ENCODE measurements at places on chromosomes 3 and 15.
A peak's percentile ranks its signal among the peaks of the same experiment; 100 is the strongest.

GRCh38 chr3:99087277-99087676 is 185.8 kb upstream of the DCBLD2 start:
- DNase-seq = no peak

DNA sequence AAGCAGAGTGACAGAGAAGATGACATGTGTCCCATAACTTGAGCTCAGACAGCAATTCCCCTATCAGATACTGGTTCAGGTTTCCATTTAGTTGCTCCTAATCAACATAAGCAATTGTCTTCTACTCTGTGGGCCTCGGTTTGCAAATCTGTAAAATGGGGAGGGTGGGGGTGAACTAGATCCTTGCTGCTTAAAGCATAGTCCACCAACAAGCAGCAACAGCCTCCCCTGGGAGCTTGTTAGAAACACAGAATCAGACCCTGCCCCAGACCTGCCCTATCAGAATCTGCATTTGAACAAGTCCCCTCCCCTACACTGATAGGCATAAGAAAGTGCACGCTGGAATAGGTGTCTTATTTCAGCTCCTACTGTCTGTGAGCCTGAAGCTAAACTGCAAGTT is 87.8 kb downstream of the CEMIP start:
- DNase-seq = no peak

DNA sequence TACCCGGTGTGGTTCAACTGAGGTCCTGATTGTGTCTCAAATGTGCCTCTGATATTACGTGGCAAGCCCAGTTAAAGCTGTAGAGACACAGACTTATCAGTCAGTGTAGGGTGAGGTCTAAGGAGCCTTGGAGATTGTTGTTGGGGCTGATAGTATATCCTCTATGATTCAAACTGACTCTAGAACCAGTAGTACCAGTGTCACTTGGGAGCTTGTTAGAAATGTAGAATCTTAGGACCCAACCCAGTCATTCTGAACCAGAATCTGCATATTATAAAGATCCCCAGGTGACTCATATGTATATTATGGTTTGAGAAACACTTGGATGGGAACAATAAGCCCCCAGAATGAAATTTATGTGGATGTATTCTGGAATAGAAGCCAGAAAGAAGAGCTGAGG is 83.5 kb downstream of the PIK3R4 start:
- no peak for DNase-seq

- no peak for DNase-seq
Measured at GRCh38 chr3:134339913-134340312, 34.3 kb downstream of the AMOTL2 start.

- DNase-seq = no peak
Measured at GRCh38 chr3:23876923-23877322, 39.9 kb downstream of the NKIRAS1 start.

DNA sequence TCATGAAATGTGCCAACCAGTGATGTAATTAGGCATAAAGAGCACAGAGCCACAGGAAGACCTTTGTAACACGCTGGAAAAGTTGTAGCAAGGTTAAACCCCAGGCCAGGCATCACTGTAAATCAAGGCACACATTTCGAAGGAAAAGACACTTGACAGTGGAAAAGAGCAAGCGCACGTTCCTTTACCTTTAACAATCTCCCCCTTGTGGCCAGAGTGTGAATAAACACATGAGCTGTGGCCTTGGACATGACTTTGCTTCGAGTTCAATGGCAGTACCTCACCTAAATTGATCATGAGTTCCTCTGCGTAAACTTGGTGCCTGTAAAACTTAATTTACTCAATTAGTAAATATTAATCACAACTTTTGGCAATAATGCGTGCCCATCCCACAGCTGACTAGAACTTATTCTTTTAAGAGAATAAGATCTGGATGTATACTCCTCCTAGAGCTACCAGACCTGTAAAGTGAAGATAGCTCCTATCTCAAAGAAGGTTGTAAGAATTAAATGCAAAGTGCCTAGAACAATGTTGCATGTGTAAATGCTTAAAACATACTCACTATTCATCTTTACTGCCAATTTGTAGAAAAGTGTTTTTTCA is 757.0 kb upstream of the NECTIN3 start:
- peak; percentile 12 for DNase-seq

- DNase-seq = no peak
Measured at GRCh38 chr3:124498891-124499290, 231.4 kb upstream of the UMPS start.

DNA sequence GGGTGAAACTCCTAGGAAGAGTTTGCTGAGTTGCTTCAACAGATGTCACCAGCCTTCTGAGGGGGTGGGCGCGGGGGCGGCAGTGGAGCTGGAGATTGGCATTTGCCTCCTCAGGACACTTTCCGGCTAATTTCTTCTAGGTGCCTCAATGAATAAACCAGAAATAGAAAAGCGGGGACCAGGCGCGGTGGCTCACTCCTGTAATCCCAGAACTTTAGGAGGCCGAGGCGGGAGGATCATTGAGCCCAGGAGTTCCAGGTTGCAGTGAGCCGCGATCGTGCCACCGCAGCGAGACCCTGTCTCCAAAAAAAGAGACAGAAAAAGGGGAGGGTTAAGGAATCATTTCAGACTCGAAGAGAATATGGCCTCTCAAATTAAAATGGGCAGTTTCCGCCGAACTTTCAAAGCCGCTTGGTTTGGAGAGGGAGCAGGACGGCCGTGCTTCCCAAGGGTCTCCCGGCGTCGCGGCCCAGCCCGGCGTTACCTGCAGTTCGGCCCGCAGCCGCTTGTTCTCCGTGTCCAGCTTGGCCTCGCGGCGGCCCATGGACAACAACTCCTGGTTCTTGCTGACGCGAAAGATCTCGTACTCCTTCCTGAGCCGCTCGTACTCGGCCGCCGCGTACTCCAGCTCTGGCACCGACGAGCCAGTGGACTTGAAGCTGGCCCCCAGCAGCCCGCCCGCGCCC is 587 bp downstream of the NPHP3 start:
- no peak for DNase-seq

DNA sequence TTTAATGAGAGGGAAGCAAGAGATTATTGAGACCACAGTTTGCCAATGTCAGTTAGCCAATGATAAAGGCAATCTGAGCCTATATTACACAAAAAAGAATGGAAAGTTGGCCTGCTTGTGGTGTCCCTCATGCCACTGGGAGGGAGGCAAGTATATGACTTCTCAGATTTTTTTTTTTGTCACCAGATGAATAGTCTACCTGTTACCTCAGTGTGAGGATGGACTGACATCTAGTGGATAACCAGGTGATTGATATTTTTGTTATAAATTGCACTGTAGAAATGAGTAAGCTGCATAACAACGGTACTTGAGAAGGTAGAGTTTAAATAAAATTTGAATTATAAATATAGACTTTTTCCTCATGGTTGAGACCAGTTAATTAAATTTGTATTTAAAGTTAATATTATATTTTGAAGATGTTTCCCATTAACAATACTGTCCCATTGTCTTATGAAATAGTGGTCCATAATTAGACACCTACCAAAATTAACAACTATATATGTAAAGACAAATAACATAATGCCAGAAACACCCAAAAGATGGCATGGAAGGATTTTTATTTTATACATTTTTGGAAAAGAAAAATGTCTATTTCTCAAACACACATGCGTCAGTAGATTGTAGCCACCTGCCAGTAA is 237.8 kb upstream of the GADL1 start:
- no peak for DNase-seq
